Occipital lobe (tissue), 3 donors: ENCODE measurements at places on chromosomes 4 and X.

DNA sequence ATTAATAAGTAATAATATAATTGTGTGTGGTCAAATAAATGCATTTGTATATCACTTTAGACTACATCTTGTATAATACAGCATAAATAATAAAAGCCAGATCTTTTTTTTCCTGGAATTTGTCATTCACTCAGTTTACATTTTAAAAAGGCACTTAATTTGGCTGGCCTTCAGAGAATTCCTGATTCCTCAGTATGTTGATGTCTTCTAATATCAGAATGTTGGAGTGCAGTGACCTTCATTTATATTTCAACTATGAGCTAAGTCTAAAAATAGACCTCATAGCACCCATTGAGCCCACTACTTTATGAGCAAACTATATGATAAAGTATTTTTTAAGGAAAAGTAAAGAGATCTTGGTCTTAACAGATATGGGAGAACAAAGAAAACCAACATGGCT, 27.8 kb downstream of the ZNF330 start:
- no peak for DNase-seq

DNA sequence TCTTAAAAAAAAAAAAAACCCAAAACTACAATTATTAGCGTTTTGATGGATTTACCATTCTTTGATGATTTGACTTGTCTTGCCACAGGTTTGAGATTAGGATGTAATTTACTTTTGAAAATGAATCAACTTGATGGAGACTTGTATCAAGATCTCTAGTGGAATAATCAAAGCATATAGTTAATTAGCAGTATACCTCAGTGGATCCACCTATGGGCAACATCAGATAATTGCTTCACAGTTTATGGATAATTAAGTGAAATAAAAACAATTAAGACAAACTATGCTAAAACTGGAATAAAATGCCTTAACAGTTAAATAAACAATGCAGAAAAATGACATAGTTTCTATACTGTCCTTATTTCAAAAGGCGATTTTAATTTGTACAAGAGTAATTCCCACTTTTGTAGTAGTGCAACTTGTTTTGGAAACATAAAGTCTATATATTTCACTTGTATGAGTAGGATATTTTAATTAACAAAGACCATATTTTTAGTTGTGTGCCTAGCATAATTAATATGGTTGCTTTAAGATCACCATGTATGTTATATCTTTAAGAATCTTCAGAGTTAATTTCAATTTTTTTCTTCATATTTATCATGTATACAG, 4.2 kb downstream of the CPEB2 start:
- no peak for DNase-seq

GRCh38 chrX:108165383-108166111, 74.0 kb downstream of the ATG4A start:
- DNase-seq = no peak

DNA sequence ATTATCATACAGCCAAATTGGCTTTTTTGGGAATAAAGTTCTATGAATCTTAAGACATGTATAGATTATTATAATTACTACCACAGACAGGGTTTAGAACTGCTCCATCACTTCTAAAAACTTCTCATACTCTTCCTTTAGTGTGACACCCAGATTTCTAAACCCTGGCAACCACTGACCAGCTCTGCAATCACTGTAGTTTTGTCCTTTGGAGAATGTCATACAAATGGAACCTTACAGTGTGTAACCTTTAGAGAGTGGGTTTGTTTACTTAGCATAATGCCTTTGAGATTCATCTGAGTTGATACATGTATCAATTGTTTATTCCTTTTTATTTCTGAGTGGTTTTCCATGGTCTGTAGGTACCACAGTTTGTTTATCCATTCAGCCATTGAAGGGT, 95.0 kb downstream of the TMEM164 start:
- no peak for DNase-seq

GRCh38 chrX:120358737-120359456, 3.0 kb upstream of the ATP1B4 start:
- no peak for DNase-seq

- DNase-seq = no peak
Observed at GRCh38 chr4:147985376-147985775, 253.5 kb downstream of the ARHGAP10 start.

DNA sequence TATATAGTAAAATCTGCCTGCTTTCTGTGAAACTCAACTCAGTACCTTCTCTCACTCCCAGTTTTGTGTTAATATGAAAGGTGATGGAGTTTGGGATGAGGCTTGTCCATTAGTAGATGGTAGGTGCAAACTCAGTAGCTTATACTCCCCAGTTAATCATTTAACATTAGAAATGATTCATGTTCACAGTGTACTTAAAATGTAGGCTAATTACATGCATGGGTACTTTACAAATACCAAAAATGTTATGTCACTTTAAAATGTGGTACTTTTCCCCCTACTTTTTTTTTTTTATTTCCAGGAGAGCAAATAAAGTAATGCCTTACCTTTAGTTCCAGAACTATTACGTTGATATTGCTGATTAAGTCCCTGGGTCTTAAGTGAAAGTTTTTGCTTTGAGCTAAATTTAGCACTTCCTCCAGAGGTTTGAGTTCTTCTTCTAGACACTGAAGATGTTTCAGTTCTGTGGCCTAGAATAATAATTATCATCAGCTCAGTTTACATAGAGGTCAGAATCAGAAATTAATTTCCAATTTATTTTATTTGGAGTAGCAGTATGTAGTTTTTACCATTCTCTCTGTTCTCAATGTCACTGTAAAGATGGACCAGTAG, 3.0 kb downstream of the IL2 start:
- DNase-seq = no peak

DNA sequence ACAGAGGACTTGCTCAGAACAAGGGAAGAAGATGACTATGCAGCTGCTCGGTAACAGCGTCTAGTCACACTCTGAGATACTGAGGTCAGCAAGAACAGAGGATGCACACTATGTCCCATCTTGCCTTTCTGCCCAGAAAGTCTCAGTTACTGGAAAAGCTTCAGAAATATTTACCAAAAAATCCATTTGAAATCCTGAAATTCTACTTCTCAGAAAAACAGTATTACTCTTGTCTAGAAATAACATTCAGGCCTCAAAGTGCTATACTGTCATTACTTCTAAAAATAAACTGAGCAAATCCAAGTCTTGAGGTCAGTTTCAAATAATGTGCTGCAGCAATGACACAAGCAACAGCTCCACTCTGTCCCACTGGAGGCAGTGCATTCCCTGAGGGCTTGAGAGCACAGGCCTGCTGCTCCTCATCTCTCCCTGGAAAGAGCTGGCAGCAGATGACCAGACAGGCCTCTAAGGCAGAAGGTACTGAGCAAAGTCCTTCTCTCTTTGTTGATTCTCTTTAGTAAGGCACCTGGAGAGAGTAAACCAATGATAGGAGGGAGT, 76.9 kb downstream of the CAMK2D start:
- DNase-seq = peak; percentile 2

GRCh38 chr4:67713529-67714247, 12.7 kb upstream of the UBA6 start:
- no peak for DNase-seq

GRCh38 chr4:173794662-173795061, 264.6 kb upstream of the HAND2 start:
- no peak for DNase-seq

- no peak for DNase-seq
Observed at GRCh38 chr4:13750594-13750993, 123.1 kb upstream of the BOD1L1 start.

GRCh38 chr4:8472689-8473197, 32.2 kb downstream of the TRMT44 start:
- DNase-seq = no peak

GRCh38 chr4:75494563-75494962, 19.6 kb downstream of the RCHY1 start:
- no peak for DNase-seq

DNA sequence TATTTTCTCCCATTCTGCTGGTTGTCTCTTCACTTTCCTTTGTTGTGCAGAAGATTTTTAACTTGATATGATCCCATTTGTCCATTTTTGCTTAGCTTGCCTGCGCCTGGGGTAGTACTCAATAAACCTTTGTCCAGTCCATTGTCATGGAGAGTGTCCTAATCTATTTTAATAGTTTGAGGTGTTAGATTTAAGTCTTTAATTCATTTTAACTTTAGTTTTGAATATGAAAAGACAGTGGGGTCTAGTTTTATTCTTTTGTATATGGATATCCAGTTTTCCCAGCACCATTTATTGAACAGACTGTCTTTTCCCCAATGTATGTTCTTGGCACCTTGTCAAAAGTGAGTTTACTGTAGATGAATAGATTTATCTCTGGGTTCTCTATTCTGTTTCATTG, 76.0 kb upstream of the ITM2A start:
- no peak for DNase-seq

- DNase-seq = peak; percentile 26
Observed at GRCh38 chr4:152605641-152606335, 69.9 kb upstream of the FBXW7 start.

DNA sequence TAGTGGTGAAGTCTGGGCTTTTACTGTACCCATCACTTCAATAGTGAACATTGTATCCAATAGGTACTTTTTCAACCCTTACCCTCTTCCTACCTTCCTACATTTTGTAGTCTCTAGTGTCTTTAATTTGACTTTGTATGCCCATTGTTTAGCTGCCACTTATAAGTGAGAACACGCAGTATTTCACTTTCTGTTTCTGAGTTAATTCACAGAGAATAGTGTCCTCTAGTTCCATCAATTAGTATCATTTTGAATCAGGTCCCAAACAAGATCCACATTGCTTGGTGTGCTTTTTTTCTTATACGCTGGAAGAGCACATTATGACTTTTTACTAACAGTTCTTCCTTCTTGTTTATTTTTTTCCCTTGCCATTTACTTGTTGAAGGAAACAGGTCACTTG, 176.0 kb upstream of the WDFY3 start:
- DNase-seq = no peak

DNA sequence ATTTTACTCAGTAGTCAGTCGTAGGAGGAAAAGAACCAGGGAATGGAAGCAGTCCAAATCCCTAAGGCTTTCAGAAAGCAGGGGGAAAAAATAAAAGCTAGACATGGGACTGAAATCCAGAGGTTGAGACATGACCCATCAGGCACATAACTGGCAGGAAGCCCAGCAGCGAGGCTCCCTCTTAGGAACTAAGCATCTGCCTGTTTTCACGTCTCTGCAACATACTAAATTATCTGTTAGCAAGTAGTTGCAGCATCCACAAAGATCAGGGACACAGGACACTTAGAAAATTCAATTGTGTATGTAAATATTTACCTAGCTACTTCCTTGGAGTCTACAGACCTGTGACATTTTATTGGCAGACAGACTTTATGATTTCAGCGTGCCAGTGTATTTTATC, 118.0 kb upstream of the EDNRA start:
- DNase-seq = no peak

DNA sequence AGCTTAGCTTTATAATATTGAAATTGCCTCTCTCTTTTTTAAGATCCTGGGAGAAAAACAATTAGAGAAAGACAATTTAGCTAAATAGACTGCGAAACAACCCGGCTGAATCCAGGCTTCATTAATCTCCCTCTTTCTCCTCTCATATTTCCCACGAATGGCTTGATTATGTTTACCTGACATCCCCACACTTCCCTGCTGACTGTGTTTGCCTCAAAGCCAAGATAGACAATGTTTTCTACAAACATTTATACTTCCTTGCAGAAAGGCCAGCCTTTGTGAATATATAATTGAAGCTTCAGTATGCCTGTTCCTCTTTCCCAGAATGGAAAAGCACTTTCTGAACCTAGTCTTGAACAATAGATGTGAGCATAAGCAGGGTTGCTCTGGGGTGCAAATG, 566.8 kb downstream of the PDHA2 start:
- no peak for DNase-seq

- peak; percentile 78 for DNase-seq
Observed at GRCh38 chrX:102720237-102721168, at the start of gene GPRASP3. GPRASP3 (plus strand) TSS chrX:102720743; CDS start chrX:102748996, 28,253 bp downstream.

GRCh38 chr4:99463566-99463965, 28.4 kb upstream of the ADH7 start:
- DNase-seq = no peak

DNA sequence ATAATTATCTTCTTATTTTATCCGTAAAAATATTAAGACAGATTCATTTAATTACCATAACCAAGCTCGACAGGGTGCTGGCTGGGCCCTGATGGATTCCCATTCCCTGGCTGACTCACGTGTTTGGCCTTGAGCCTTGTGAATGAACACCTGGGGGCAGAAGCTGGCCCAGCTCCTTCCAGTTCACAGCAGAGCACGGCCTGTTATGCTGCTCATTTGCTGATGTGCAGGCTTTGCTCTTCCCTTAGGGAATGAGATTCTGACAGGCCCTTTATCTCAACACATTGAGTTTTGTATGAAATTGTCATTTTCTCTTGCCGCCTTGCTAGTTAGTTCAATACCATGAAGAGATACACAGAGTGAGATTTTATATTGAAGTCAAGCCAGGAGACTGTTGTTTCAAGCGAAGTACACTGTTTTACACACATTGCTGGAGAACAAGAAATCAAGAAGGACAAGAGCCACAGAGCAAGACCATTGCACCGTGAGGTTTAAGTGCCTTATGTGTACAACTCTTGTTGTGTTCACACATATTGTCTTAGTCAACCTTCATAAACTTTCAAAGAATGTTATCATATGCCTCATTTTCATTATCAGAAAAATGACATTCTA, 1583.3 kb downstream of the STIM2 start:
- DNase-seq = no peak

- DNase-seq = no peak
Observed at GRCh38 chr4:152090543-152090942, 329.7 kb upstream of the GATB start.

GRCh38 chrX:47446971-47447370, 36.1 kb downstream of the ZNF41 start:
- DNase-seq = no peak

DNA sequence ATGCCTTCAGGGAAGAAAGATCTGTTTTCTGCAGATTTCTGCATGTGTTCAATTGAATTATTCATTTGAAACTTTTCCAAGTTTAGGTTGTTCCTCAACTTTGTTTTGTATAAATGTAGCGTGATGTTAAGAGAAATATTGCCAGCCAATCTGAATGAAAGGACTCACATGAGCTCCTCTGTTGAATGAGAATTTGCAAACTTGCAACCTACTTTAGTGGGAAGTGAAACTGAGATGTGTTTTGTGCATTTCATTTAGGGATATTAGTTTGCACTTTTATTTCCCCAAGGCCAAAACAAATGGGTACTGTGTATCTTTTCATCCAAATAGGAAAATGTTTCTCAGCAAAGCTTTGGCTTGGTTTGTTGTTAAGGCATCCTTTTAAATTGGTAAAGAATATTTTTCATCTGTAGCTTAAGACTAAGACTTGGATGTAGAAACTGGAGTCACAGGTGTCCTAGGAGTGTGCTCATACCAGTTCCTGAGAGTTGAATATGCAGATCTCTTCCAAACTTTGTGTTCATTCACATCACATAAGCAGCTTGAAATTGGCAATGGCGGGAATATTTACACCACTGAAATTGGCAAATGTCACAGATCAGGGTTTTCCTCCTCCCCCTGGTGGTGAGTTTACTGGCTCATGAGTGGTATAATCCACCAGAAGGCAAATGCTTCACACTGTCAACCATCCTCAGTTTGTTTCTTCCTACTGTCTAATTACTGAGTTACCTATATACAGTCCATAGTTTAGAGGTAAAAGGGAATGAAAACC, 193.6 kb upstream of the BANK1 start:
- no peak for DNase-seq
